A549 treated with GW870086 at 1 μM for 4 hours (cell line): ENCODE measurements at places on chromosomes 3 and 15. TPM values are rescaled to one million over a fixed set of nuclear protein-coding genes. Genes with fewer than 3 reads are reported as not detected.

Gene P2RY12
- total RNA-seq = not detected in 5 replicates

Gene CCDC174
- 13.0 to 14.0 TPM (median 13.6 TPM) in 5 replicates for total RNA-seq

Gene PRSS50
- total RNA-seq = not detected in 5 replicates

Gene TGM5
- not detected in 5 replicates for total RNA-seq

Gene PLCB2
- 0.67 to 1.1 TPM (median 0.83 TPM) in 5 replicates for total RNA-seq

Gene C3orf85
- total RNA-seq = not detected in 5 replicates

Gene FSIP1
- total RNA-seq = 0.47 to 1.3 TPM (median 0.65 TPM) in 5 replicates

Gene MEGF11
- total RNA-seq = 0.22 to 0.62 TPM (median 0.41 TPM) in 5 replicates

Gene CPA3
- not detected in 5 replicates for total RNA-seq

Gene BFSP2
- total RNA-seq = not detected in 5 replicates

Gene ETFA
- total RNA-seq = 227 to 270 TPM (median 255 TPM) in 5 replicates

Gene WDR5B
- 2.9 to 3.9 TPM (median 3.5 TPM) in 5 replicates for total RNA-seq

Gene HAPLN3
- 22.9 to 25.6 TPM (median 23.5 TPM) in 5 replicates for total RNA-seq

Gene C3orf22
- not detected in 5 replicates for total RNA-seq

Gene FBLN2
- total RNA-seq = 1.6 to 3.4 TPM (median 2.2 TPM) in 5 replicates

Gene XCR1
- not detected in 5 replicates for total RNA-seq
